Activated CD8-positive, alpha-beta memory T cell treated with anti-CD3 and anti-CD28 coated beads for 48 hours (primary cell): ENCODE measurements at places on chromosomes 7 and 10.

DNA sequence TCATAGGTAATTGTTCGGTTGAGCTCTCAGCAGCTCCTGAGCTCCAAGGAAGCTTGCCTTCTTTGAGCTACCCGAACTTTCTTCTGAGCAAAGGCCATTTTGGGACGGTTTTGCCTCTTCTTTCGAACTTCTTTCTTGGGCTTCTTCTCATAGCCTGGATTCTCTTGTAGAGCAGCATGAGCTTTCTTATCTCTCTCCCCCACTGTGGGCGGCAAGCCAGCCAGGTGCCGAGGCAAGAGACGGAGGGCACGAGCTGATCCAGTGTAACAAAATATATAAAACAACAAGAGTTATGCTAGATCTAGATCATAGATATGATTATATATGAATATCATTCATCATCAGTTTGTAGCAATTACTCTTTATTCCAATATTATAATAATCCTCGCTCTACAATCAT, 16.5 kb upstream of the KNDC1 start:
- DNase-seq = no peak

DNA sequence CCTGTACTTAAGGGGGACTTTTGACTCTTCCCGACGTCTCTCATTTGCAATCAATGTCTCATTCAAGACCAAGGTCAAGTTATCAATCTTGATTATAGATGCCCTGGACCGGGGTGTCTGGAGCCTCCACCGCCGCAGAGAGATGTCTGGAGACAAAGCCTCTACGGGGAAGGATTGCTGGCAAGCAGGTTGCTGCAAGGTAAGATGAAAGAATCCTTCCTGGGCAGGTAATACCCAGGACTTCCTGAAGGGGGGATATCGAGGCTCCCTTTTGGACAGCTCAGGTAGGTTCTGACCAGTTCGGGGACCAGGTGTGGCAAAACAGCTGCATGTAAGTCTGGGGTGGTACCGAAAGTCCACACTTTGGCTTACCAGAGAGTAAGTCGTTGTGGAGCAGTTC, 12.5 kb upstream of the CUX1 start:
- DNase-seq = no peak

DNA sequence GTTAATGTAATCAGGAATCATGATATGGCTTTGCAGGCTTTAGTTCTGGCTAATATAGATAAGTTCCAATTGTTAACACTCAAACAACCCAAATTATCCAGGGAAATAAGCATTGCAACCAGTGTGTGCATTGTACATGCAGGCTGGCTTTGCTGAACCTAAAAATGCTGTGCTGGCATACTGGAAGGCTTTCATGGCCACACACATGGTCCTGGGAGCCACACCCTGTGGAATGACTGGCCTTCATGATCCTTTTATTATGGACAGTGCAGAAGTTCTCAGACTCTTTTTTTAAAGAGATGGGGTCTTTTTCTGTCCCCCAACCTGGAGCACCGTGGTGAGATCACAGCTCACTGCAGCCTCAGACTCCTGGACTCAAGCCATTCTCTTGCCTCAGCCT, 5.0 kb downstream of the ELMO1 start:
- no peak for DNase-seq

- DNase-seq = no peak
Observed at GRCh38 chr10:123538401-123539320, 127.5 kb upstream of the GPR26 start.

GRCh38 chr7:121604627-121605316, 208.7 kb upstream of the FAM3C start:
- DNase-seq = no peak

DNA sequence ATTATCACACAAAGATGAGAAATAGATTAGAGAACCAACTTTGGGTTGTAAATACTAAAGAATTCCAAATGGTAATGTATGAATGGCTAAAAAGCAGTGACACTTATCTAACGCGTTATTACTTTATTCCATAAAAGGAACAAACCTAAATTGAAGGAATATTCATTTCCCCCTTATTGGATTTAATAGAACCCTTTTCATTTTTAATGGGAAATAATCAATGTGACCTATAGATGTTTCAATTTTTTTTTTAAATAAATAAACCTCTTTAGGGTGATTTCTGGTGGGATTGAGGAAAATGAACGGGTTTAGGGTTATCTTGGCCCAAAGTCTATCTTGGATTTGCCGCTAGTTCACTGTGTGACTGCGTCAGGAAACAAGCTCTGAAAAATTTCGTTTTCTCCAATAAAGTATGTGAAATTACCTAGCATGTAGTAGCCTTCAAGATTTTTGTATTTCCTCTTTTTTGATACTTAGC, 1.9 kb upstream of the ACBD5 start:
- no peak for DNase-seq

- no peak for DNase-seq
Observed at GRCh38 chr7:75658369-75658768, 80.4 kb downstream of the HIP1 start.

DNA sequence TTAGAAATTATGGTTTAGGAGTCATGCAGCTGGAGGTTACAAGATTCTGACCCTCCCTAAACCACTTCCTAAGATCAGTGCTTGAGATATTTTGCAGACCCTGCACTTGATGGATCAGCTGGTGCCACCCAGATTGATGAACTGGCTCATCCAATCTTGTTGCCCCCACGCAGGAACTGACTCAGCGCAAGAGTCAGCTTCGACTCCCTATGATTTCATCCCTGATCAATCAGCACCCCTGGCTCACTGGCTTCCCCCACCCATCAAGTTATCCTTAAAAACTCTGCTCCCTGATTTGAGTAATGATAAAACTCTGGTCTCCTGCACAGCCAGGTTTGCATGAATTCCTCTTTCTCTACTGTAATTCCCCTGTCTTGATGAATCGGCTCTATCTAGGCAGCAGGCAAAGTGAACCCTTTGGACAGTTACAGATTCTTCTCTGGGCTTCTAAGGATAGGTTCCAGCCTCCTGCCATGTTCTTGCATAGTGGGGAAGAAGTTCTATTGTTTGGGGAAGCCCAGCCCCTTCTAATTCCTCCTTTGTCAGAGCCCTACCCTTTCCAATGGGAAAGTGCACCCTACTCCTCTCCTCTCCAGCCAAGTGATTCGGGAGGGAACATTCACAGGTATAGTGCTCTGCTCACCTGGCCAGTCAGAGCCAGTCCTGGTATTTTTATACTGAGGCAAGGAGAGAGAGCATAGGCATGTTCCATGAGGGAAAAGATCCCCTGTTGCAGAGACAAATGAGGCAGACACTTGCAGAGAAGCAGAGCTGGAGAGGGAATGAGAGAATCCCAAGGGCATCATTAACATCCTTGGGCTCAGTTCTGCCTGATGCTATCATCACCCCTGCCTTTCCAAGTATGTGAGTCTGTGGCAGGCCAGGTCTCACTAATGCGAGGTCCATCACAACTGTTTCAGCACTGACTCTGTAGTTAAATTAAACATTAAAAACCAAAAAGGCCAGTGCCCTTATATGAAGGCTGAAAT, 224.4 kb upstream of the GALNT17 start:
- no peak for DNase-seq

- DNase-seq = no peak
Observed at GRCh38 chr7:107939573-107940489, 48.8 kb downstream of the DLD start.

- no peak for DNase-seq
Observed at GRCh38 chr7:24102988-24103387, 181.0 kb upstream of the NPY start.

DNA sequence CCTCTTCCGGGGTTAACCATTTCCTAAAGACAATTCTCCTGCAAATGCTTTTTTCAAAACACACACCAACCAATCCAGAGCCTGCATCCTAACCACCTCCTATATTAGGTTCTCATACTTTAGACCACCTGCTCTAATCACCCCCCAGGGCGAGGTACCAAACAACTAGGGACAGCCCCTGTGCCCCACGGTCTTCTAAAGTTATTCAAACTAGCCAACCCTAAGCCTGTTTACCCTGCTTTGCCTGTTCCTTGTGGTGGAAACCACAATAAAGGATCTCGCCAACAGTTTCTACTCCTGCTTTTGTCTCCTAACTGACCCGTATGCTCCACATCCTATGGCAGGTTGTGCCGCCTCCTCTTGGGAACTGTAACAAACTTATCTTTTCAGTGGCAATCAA, 21.1 kb downstream of the SP4 start:
- no peak for DNase-seq

DNA sequence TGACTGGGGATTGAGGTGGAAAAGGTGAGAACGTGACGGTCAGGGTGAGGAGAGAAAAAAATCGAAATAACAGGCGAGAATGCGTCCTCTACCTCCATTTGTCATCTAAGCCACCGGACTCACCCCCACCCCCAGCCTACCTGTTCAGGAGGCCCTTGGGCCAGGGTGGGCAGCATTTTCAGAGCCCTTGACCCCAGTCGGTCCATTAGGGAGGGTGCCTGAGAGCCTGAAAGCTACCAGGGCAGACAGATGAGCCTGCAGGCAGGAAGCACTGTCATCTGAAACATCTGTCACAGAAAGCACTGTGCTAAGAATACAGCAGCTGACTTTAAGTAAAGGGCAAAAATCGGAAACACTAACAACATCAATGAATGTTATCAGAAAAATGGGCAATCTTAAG, 47.0 kb downstream of the MAD1L1 start:
- DNase-seq = no peak

DNA sequence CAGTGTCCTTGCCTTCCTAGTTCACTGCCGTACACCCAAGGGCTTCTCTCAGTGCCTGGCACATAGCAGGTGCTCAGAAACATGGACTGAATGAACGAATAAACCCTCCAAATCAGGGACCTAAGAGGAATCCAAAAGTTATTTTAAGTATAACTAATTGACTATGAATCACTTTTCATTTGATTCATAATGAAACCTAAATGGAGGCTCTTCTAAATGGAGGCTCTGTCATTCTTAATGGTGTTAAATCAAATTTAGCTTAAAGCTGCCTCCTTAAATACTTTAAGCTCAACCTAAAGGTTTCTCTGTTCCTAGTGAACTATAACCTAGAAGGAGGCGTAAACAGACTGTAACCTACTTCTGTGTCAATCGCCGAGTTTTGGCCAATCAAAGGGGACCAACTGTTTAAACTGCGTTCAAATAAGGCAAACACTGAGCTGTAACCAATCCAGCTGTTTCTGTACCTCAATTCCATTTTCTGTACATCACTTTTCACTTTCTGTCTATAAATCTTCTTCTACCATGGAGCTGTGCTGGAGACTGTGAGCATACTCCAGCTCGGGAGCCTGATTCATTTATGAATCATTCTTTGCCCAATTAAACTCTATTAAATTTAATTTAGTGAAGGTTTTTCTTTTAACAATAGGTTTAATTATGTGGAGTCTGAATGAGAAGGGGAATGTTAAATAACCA, 11.0 kb downstream of the PYROXD2 start:
- DNase-seq = no peak

DNA sequence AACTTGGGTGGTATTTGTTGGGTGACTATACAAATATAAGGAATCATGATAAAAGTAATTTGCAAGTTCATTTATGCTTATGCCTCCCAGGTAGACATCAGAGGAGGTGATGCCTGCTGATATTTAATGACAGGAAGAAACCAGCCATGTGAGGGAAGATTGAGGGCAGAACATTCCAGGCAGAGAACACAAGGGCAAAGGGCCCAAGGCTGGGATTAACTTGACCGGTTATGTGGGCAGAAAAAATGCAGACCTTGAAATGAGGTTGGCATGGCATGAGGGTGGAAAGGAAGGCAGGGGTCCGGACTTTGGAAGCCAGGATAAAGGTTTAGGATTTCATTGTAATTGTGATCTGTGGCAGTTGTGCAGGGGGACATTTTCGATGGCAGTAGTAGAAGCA, 68.0 kb upstream of the MTPN start:
- no peak for DNase-seq

- no peak for DNase-seq
Observed at GRCh38 chr10:5844345-5845055, 31.3 kb upstream of the GDI2 start.

DNA sequence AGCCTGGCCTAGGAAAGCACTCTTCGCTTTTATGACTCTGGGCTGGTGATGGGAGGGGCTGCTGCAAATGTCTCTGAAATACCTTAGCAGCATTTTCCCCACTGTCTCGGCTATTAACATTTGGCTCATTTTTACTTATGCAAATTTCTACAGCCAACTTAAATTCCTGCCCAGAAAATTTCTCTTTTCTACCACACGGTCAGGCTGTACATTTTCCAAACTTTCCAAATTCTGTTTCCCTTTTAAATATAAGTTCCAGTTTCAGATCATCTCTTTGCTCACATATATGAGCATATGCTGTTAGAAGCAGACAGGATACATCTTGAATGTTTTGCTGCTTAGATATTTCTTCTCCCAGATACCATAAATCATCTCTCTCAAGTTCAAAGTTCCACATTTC, 332.3 kb downstream of the ADK start:
- no peak for DNase-seq

DNA sequence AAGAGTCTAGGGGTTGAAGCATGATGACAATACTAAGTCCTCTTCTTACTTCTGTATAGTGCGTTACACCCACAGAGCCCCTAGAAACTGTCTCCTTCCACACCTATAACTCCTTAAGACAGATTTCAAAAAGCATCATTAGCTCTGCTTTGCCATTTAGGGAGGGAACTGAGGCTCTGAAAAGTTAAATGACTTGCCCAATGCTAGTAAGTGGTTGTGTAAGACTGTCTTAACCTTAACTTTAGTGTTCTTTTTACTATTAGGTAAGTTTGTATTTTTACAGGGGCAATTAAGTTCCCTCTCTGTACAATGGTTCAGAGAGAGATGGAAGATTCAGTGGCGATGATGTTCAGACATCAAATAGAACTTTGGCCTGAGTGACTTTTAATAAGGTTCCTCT, 72.7 kb upstream of the ASAH2 start:
- DNase-seq = no peak

GRCh38 chr10:70418229-70418628, 14.3 kb downstream of the EIF4EBP2 start:
- DNase-seq = no peak

DNA sequence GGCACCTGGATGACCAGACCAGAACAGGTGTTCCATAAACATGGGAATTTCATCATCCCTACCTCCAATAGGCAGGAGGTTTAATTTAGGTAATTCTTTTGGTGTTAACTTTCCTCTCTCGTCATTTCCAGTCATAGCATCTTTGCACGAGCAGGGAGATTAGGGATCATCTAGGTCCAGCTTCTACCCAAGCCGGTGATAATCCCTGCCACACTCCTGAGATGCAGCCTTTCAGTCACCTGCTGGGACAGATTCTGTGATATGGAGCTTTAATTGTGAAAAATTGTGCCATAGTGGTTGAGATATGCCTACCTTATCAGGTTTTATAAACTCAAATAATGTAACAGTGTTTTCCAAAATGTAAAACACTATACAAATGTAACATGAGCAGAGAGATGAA, 191.8 kb upstream of the AOAH start:
- no peak for DNase-seq

GRCh38 chr7:104299323-104299722, 29.1 kb upstream of the LHFPL3 start:
- no peak for DNase-seq

- no peak for DNase-seq
Observed at GRCh38 chr7:111212857-111213523, 122.1 kb downstream of the LRRN3 start.

GRCh38 chr10:69802424-69803161, 887 bp downstream of the COL13A1 start:
- DNase-seq = no peak
